ENCODE measurements at places on chromosomes 4 and X. TPM values are rescaled to one million over a fixed set of nuclear protein-coding genes. Genes with fewer than 3 reads are reported as not detected.

GRCh38 chr4:13605330-13605729, 22.2 kb downstream of the BOD1L1 start:
- no peak for DNase-seq

SRPK3 gene
- total RNA-seq = not detected

PGAM4 gene
- not detected for total RNA-seq

GLRA3 gene
- total RNA-seq = not detected

DNA sequence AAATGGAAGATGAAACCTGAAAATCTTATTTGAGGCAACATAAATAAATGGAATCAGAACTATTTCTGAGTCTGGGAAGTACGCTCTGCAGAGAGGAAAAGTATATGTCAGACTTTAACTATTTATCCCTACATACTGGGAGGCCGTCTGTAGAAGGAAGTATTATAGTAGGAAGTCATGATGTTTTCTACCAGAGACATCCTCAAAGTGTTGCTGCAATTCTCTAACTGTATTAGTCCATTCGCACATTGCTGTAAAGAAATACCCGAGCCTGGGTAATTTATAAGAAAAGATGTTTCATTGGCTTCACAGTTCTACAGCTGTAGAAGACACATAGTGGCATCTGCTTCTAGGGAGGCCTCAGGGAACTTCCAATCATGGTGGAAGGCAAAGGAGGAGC, 88.7 kb upstream of the TBL1X start:
- DNase-seq = no peak
